Stimulated activated CD4-positive, alpha-beta T cell treated with anti-CD3 and anti-CD28 coated beads, Interleukin-12 subunit alpha, Interleukin-12 subunit beta, amount 100 ng/mL, for 48 hours (primary cell): ENCODE measurements at places on chromosomes 7 and 10.
A peak's percentile ranks its signal among the peaks of the same experiment; 100 is the strongest.

- peak; percentile 56 for DNase-seq
Observed at GRCh38 chr7:23373151-23374004, 74.2 kb downstream of the MALSU1 start.

DNA sequence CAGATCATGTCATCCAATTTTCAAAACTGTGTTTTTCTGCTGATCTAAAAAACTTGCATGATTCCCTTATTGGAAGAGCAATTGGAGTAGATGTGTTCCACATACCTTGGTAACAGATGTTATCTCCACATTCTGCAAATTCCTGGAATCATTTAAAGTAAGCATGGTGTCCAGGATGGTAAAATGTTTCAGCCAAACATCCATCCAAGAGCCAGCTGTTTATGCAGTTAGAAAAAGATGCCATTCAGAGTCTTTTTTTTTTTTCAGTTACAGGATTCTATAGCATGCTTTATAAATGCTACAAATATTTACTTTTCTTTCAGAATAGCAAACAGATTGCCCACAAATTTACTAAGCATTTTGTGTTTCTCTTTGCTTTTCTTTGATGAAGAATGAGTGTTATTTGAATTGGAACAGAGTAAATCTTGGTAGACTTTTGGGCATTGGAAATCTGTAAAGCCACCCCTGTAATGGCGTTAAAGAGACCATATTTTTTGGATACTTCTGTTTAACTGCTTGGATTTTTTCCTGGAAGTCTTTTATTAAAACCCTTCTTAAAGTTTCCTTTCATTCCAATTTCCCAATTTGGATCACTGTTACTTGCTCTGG, 149.8 kb downstream of the GNAT3 start:
- DNase-seq, result no peak

- no peak for DNase-seq
Observed at GRCh38 chr7:140621401-140622021, 19.1 kb downstream of the DENND2A start.

DNA sequence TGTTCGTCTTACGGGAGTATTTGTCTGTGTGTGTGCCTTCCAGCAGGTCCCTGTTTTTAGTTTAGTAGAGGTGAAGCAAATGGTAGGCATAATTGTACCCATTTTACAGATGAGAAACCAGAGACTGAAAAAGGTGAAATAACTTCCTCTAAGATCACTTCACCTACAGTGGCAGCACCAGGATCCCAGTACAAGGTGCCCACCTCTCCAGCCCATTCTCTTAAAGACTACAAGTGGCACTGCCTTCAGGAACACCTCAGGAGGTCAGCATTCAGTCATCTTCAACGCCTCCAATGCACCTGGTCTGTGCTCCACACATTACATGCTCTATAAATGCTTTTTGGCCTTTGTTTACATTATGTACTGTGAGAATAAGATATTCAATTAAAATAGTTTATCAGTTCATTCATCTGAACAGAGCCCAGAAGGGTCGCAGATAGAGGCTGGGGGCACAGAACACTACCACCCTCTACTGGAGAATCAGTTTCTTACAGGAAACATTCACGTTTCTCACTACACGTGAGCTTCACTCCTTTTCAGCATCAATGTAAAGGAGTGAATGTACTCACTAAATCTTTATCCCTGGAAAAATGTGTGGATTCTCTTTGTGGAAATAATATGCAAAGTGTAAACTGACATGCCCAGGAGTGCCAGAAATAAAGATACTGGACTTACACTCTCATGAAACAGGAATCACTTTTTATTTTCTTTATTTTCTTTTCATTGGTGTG, 45.5 kb upstream of the ABLIM1 start:
- DNase-seq, result no peak

DNA sequence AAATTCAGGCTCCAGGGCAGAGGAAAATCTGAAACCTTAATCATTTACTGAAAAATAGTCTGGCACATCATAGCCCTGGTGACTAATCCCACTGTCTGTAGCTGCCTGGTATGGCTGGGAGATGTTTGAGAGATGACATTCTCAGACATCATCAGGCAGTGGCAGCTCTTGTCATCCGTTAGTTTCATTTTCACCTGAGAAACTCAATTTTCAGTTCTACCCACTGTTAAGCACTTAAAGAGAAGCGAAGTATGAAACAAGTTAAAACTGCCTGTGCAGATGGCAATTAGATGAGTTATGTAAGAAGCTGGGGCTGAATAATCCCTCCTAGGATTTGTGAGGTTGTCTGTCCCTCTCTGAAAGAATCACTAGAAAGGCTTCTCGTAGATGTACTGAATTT, 150.2 kb downstream of the NSUN6 start:
- no peak for DNase-seq

DNA sequence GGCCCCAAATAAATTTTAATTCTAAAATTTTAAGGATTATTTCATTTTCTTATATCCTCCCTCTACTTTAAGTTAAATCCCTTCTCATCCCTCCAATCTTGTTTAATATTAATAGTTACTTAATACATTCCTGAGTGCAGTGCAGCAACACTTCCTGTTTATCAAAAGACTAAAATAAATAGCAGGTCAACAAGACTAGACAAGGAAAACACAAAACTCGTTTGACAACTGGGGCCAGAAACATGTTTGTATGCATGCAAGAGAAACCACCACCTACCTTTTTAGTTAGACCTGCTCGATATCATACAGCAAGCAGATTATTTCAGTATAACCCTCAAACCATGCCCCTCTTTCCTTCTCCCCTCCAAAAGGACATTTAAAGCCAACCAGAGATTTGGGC, 95.8 kb downstream of the PARD3 start:
- no peak for DNase-seq

DNA sequence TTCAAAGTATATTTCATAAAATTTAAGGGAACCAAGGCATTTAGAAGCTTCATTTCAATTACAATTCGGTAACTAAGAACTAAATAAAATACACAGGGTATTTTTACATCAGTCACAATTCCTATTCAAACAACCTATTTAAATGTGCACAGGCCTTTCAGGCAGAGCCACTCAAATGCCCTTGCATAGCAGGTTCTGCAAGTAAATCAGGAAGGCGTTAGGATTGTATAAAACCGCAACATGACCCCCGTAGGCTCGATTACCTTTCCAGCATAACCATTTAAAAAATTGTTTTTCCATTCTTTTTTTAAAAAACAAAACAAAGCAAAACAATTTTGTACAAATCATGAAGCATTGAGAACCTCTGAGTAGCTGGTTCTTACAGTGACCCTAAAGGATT, 289.9 kb upstream of the SP8 start:
- no peak for DNase-seq

- no peak for DNase-seq
Observed at GRCh38 chr7:90502539-90502938, 33.1 kb downstream of the PTTG1IP2 start.

- no peak for DNase-seq
Observed at GRCh38 chr7:14432924-14433323, 443.5 kb upstream of the ETV1 start.

GRCh38 chr10:11089272-11089671, 71.6 kb downstream of the CELF2 start:
- DNase-seq, result no peak
